ENCODE measurements at places on chromosomes 1 and 21. TPM values are rescaled to one million over a fixed set of nuclear protein-coding genes. Genes with fewer than 3 reads are reported as not detected.

Gene RSPH1
- total RNA-seq = 0.12 TPM

Gene DEPDC1
- total RNA-seq = 82.5 TPM

Gene SERPINC1
- 0.39 TPM for total RNA-seq

Gene AK5
- 6.5 TPM for total RNA-seq

Gene FBLIM1
- 75.5 TPM for total RNA-seq

Gene PCAT6
- not detected for total RNA-seq

Gene G0S2
- total RNA-seq = 31.5 TPM

Gene RAP1GAP
- 0.96 TPM for total RNA-seq
